Vagina (tissue), 2 donors: ENCODE measurements at places on chromosomes 12 and 14. TPM values are rescaled to one million over a fixed set of nuclear protein-coding genes. Genes with fewer than 3 reads are reported as not detected.

SLC17A8 gene
- not detected for total RNA-seq

TDRD9 gene
- 0.74 TPM for total RNA-seq

PPM1A gene
- 33.9 TPM for total RNA-seq

DAO gene
- total RNA-seq, result not detected

SPSB2 gene
- total RNA-seq, result 3.2 TPM

DNA sequence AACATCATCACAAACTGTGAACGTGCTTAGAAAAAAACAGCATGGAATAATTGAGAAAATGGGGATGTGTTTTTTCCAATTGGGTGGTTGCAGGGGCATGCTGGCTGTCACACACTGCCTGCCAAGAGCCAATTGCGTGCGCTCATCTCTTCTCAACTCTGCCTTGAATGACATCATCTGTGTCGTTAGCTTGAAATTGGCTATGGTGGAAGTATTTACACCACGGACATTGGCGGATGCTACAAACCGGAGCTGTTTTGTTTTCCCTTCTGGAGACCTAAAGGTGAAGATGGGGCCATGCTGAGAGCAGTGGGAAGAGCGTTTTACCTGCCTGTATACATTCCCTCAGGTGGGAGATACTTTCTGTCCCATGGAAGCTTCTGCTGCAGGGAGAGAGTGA, 71.5 kb downstream of the PRMT8 start:
- no peaks in the 10 kb centered on the region for H3K4me1 ChIP-seq
- DNase-seq, result no peak
- no peak overlapping the region for H3K27ac ChIP-seq
- no peaks in the 10 kb centered on the region for H3K27me3 ChIP-seq
- no peaks in the 10 kb centered on the region for H3K36me3 ChIP-seq

- no peaks in the 10 kb centered on the region for H3K4me1 ChIP-seq
- DNase-seq, result no peak
- H3K4me3 ChIP-seq, result no peak overlapping the region
- H3K27me3 ChIP-seq, result no peaks in the 10 kb centered on the region
Observed at GRCh38 chr12:129670256-129670920, 233.4 kb downstream of the TMEM132D start.

DNA sequence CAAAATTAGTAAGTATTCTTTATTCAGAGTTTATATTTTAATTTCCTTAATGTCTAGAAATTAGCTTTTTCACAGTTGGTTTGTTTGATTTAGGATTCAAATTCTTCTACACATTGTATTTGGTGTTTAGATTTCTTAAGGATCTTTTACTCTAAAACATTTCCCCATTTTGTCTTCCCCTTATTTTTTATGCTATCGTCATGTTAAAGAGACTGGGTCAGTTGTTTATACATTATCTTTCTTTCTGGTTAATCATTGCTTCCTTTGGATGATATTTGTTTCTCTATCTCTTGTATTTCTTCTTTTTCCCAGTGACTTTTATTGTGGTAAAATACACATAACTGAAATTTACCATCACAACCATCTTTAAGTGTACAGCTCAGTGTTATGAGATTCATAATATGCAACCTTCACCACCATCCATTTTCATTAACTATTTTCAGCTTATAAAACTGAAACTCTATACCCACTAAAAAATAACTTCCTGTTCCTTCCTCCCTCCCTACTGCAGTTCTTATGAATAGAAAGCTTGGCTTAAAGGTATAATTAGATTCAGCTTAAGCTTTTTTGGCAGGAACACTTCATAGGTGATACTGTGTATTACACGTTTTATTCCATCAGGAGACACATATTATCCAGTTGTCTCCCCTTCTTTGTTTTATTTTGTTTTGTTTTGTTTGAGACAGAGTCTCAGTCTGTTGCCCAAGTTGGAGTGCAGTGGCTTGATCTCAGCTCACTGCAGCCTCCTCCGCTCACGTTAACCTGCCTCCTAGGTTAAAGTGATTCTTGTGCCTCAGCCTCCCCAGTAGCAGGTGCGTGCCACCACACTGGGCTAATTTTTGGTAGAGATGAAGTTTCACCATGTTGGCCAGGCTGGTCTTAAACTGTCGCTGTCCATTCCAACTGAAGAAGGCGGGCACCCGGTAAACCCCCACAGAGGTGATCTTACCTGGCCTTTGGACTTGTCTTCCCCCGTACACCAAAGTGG, 45.0 kb downstream of the NOPCHAP1 start:
- DNase-seq, result no peak
- H3K4me1 ChIP-seq, result no peaks in the 10 kb centered on the region
- H3K4me3 ChIP-seq, result no peak overlapping the region
- H3K27ac ChIP-seq, result no peak overlapping the region
- H3K27me3 ChIP-seq, result no peaks in the 10 kb centered on the region

DNA sequence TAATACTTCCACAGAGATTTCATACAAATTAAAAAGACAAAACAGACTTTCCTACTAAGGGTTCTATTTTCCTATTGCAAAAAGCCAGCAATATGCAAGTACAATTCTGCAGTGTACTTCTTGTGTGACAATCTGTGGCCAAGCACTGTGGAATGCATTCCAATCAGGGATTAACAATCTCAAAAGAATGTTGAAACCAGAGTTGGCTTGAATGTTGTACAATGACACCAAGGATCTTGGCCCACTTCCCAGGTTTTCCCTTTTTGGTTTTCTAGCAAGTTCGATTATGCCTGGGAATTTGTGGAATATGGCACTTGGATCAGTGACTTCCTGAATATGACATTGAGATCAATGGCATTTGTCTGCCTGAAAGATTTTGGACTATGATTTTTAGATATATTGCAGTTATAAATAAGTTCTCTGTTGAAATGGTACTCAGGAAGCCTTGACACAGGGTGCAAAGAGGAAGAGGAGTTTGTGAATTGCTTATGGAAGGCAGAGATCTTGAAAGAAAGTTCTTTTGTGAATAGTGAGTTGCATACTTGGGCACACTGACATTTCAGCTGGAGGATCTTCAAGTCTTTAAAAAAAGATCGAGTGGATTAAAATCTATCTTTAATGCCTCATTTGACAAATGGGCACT, 81.4 kb upstream of the FERMT2 start:
- no peak overlapping the region for H3K27ac ChIP-seq
- peaks cover 9% of the 10 kb centered on the region for H3K4me1 ChIP-seq
- H3K27me3 ChIP-seq, result no peaks in the 10 kb centered on the region
- DNase-seq, result no peak

DNA sequence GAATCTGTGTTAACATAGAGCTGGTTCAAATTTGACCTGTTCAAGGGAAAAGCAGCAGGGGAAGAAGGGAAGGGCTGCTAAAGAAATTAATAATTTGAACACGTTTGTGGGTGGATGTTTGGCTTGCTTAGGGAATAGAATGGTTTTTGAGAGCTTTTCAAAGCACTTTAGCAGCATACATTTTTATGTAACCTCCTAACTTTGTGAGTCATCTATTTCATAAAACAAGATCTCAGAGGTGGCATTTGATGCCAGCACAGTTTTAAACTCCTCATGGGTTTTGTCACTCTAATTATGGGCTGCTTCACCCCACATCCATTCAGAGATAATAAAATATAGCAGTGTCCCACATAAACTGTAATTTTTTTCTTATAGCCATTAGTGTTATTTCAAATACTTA, 143.8 kb downstream of the ACSS3 start:
- H3K27ac ChIP-seq, result no peak overlapping the region
- H3K27me3 ChIP-seq, result no peaks in the 10 kb centered on the region
- DNase-seq, result no peak
- H3K4me1 ChIP-seq, result no peaks in the 10 kb centered on the region
- no peaks in the 10 kb centered on the region for H3K36me3 ChIP-seq
- no peak overlapping the region for H3K4me3 ChIP-seq

DNA sequence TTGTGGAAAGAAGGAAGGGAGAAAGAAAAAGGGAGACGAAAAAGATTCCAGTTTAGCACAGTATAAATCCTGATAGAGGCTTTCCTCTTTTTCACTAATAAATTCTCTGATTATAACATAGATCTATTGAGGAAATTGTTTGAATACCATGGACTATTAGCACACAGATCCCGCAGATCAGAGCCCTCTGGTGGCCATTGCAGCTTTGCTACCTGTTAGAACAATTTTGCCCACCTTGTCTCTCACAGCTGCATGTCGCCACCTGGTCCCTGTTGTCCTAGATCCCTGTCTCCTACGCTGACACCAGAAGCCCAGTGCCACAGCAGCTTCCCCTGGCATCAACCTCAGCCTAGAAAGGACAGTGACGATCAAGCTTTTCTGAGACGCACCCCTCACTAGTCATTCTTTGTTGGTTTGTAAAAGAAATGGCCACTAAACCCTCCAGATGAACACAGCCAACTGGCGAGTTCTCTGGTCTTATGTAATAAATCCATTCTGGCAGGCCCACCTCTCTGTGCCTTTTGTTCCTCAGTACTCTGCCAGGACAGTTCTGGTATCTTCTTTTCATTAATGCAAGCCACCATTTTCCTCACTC, 9.9 kb downstream of the GPHB5 start:
- no peak for DNase-seq
- no peak overlapping the region for H3K4me3 ChIP-seq
- peaks cover 8% of the 10 kb centered on the region for H3K4me1 ChIP-seq
- H3K36me3 ChIP-seq, result no peaks in the 10 kb centered on the region
- no peak overlapping the region for H3K27ac ChIP-seq
- H3K27me3 ChIP-seq, result no peaks in the 10 kb centered on the region

- no peaks in the 10 kb centered on the region for H3K4me1 ChIP-seq
- no peaks in the 10 kb centered on the region for H3K27me3 ChIP-seq
- no peak overlapping the region for H3K27ac ChIP-seq
- H3K36me3 ChIP-seq, result no peaks in the 10 kb centered on the region
- no peak for DNase-seq
Observed at GRCh38 chr12:117365049-117365616, 3.7 kb upstream of the NOS1 start.

- H3K36me3 ChIP-seq, result no peaks in the 10 kb centered on the region
- H3K4me1 ChIP-seq, result peaks cover 67% of the 10 kb centered on the region
- H3K27ac ChIP-seq, result peak overlapping the region; percentile 79
- DNase-seq, result no peak
- no peak overlapping the region for H3K4me3 ChIP-seq
- H3K27me3 ChIP-seq, result no peaks in the 10 kb centered on the region
Observed at GRCh38 chr14:101972126-101972866, 7.9 kb downstream of the DYNC1H1 start.

DNA sequence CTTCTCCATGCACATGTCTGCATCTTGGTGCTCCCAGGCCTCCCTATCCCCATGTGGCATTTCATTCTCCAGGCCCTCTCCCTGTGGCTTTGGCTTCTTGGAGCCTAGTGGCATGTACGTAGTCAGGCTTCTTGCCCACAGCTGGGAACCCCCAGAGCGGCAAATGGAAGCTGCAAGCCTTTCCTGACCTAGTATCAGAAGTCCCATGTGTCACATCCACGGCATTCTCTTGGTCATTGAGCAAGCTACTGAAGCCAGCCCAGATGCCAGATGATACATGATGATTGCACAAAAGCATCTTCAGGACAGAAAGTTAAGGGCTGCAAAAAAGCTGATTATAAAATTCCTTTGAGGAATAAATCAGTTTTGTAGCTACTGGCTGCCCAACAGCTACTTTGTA, 154.9 kb downstream of the PELI2 start:
- H3K4me1 ChIP-seq, result no peaks in the 10 kb centered on the region
- DNase-seq, result no peak
- no peak overlapping the region for H3K4me3 ChIP-seq
- no peaks in the 10 kb centered on the region for H3K27me3 ChIP-seq
- no peak overlapping the region for H3K27ac ChIP-seq

DNA sequence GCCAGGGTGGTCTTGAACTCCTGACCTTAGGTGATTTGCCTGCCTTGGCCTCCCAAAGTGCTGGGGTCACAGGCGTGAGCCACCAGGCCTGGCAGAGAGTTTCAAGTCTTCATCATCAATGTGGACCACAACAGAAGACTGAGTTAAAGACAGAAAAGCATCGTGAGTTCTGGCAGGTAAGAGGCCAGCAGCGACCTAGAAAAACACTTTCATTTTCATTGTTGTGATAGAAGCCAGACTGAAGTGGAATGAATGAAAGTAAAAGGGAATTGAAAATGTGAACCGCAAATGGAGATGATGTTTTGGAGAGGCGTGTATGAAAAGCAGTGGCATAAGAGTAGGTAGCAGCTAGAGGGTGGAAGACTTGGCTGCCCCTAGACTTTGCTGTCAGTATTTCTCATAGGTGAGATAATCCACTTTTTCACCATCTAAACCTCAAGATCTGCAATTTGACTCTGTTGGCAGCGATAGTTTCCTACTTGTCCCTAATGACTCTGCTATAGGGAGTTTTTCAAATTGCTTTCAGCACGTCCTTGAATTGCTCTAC, 47.1 kb upstream of the PLEKHA5 start:
- H3K27me3 ChIP-seq, result no peaks in the 10 kb centered on the region
- no peak overlapping the region for H3K27ac ChIP-seq
- H3K36me3 ChIP-seq, result no peaks in the 10 kb centered on the region
- no peak overlapping the region for H3K4me3 ChIP-seq
- no peaks in the 10 kb centered on the region for H3K4me1 ChIP-seq

DNA sequence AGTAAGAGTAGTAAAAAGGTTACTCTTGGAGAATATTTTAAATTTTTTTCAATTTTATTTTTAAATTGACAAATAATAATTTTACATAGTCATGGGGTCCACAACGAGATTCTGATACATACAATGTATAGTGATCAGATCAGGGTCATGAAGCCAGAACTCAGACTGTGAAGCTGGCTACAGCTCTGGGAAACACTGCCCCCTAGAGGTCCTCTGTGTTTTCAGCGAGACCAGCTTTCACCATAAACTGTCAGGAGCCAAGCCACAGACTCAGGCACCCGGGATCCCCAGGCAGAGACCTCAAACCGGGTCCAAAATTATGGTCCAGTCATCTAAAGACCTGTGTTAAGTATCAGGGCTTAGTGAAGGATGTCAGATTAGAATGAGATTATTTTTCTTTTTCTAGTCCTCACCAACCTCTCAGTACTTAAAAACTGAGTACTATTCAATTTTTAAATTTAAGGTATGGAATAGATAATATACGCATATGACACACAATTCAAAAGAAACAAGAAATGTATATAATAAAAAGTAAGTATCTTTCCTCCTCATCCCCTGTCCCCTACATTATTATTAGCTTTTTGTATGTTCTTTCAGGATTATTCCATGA, 397.1 kb downstream of the MDGA2 start:
- H3K27me3 ChIP-seq, result no peaks in the 10 kb centered on the region
- H3K27ac ChIP-seq, result no peak overlapping the region
- no peak for DNase-seq
- no peaks in the 10 kb centered on the region for H3K36me3 ChIP-seq
